Lung (tissue), 17 donors: ENCODE measurements at places on chromosomes 3 and 15.

GRCh38 chr3:57100046-57100695 lies 39.7 kb downstream of the SPATA12 start:
- DNase-seq: peak; percentile 78

DNA sequence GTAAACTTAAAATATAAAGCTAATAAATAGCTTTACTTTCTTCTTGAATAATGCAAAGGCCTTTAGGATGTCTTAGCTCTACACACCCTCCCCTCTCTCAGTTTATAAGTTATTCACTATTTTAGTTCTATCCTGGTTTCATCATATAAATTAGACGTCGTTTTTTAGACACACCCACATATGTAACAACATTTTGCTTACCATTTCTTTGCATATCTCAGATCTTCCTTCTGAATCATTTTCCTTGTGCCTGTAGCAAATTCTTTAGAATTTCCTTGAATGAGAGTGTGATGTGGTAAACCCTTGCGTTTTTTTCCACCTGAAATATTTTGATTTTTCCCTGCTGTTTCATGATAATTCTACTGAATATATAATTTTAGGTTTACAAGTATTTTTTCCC lies 2.5 kb upstream of the DAZL start:
- DNase-seq: no peak

DNA sequence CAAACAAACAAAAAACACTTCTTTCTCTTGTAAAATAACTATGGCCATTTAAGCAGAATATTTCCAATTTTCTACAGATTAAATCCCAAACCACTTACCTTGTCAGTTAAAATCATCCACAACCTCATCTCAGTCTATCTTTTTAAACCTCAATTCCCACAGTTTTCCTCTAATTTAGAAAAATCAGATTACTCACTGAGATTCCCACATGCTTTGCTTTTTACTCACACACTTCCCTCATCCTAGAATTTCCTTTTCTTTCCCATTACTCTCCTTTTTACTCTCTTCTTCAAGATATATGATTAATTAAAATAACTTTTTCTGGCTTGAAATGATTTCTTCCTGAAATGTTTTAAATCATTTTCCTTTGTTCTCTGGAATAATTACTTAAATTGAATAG lies 790.7 kb downstream of the ROBO1 start:
- DNase-seq: no peak

- peak; percentile 67 for DNase-seq
These were observed 42.5 kb downstream of the CMTM6 start for GRCh38 chr3:32460031-32460749.

GRCh38 chr3:8595695-8596115 lies 48.9 kb downstream of the SSUH2 start:
- DNase-seq: no peak

DNA sequence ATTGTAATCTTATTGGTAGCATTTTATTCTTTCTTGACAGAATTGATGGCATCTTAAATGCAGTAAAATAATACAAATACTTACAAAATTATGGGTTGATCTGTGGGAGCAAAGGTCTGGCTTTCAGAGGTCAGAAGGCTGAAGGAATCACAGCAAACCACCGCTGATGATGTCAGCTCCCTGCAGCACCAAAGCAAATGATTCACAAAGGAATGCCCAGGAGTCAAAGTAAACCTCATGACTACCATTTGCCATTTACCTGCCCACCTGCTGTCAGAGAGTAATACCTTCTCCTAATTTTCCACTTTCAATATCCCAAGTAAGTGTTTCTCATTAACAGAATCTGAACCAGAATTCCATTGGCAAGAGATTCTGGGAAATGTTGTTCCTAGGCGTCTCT lies 46.1 kb downstream of the CPA3 start:
- DNase-seq: no peak

DNA sequence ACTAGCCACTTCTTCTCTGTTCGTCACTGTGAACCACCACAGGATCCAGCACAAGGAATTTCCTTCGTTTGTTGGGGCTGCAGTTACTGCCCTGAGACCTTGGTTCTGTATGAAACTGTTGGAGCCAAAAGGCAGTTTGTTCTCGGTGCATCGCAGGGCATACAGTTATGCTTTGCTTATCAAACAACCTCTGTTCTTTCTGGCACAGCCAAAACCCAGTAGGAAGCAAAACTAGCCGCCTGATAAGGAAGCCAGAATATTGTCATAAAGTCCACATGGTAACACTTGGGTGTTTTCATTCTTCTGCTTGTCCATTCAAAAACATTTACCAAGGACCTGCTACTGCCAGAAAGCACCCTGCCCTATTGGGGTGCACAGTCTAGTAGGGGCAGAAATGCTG lies 116.1 kb downstream of the RAB11A start:
- DNase-seq: no peak

DNA sequence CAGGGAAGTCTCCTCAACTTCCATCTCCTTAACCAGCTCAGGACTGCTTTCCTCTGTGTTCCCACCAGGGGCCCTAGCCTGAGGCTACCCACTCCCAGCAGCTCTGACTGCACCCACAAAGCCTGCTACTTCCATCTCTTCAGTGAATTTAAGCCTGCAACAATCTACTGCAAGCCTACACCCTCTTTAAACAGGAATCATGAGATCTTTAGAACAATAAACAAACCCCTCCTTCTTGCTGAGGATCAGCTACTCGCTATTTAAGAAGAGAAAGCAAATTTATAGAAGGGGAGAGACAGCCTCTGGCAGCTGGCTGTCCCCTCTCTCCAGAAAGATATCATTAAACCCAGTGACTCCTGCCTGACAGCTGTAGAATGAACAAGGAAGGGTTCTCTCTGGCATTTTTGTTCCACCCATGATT lies 51.9 kb downstream of the ARHGAP31 start:
- DNase-seq: peak; percentile 22

GRCh38 chr15:99997112-99997651 lies 263.9 kb upstream of the LYSMD4 start:
- no peak for DNase-seq

DNA sequence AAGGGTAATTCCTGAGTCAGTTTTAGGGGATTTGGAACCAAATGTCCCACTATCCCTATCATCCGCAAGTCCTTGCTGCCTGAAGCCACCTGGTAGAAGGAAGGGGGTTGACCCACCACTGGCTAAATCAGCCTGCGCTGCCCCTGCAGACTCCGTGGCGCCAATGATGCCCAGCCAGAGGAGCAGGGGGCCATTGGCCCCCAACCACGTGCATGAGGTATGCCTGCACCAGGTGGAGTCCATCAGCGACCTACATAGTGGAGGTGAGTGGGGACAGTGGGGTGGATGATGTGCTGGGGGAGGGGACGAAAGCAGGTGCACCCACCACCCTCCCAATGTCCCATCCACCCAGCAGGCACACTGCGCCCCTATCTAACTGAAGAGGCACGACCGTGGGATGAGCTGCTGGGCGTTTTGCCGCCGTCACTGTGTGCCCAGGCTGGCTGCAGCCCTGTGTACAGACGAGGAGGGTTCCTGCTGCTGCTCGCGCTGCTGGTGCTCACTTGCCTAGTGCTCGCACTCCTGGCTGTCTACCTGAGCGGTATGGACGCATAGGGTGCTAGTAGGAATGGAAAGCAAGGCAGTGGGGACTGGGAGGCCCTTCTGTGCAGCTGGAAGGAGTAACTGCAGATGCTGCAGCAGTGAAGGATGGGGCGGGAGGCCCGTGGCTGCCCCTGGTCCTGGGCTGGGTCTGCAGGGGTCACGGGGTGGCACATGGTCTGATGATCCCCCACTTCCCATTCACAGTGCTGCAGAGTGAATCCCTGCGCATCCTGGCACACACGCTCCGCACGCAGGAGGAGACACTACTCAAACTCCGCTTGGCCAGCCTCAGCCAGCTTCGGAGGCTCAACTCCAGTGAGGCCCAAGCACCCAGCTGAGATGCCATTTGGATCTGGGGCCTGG lies 5.7 kb downstream of the IFRD2 start:
- DNase-seq: no peak

DNA sequence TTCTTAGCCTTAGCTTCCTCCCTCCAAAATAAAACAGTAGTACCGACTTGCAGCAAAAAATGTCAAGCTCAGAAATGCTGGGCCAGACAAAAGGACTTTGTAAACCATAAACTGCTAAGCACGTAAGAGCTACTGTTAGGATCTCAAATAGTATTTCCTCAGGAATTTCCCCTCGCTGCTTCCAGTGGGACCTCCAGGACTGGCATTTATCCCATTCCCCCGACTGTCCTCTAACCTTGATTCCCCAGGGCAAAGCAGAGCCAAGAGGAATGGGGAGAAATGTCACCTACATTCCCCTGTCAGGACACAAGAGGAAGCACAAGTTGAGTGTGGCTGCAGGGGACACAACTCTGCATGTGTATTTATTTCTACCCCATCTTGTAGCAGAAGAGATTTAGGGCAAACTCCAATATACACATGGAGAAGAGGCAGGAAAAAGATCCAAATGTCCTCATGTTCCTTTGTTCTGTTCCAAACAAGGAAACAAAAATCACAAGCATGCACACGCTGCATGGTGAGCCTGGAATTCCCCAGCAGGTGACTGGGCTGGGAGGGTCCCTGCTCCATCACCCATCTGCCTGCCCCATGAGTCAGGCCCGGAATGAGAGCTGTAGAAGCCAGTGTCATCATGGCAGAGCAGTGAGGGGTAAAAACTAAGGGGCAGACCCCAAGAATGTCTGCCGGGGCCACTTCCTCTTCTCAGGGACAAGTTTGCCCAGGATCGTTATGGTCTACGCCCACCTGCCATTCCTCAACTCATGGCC lies 4.2 kb downstream of the STOML1 start:
- no peak for DNase-seq

DNA sequence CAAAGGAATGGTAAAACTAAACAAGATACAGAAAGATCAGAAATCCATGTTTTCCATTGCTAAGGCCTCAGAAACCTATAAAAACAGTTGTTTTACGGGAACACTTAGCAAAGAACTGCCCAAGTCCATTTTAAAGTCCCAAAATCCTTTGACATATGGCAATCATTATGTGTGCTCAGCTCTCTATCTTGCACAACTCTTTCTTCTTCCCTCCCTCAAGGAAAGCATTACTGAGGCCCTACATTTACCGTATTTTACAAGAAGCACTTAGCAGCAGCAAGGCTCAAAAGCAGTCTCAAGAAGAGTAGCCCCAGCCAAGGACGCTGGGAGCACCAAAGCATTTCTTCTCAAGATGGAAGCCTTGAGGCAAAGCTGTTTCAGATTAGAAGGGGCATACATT lies 169.6 kb upstream of the LRTM1 start:
- DNase-seq: no peak

DNA sequence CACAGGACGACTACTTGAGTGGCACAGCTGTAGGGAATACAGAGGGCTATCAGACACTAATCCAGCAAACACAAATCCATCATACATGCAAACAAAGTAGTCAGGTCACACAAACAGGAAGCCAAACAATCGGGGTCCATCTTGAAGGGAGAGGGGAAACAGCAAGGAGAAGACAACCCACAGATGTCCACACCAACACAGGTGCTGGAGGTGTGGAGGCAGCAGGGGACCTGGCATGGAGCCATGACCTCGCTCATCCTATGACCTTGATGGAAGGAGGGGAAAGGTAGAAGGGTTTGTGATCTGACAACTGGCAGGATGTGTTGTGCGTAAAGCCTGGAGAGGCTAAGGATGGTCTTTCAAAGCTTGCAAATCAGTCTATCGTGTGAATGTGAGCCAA lies 39.9 kb upstream of the SKOR1 start:
- DNase-seq: no peak

DNA sequence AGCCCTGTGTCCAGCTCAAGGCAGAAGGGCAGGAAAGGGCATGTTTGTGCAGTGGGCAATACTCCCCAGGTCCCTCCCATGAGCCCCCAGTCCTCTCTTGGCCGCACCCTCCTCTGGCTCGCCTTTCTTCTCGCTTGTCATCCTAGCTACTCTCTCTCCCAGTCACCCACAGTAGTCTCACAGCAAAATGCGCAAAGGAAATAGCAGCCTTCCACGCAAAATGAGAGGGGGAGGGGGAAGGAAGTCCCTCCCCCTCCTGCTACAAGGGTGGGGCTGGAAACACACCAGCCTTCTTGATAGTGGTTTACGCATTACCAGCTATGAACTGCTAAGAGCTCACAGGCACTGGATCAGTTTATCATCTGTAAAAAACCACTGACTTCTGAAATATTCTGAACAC lies 83.8 kb downstream of the GADL1 start:
- DNase-seq: peak; percentile 68

DNA sequence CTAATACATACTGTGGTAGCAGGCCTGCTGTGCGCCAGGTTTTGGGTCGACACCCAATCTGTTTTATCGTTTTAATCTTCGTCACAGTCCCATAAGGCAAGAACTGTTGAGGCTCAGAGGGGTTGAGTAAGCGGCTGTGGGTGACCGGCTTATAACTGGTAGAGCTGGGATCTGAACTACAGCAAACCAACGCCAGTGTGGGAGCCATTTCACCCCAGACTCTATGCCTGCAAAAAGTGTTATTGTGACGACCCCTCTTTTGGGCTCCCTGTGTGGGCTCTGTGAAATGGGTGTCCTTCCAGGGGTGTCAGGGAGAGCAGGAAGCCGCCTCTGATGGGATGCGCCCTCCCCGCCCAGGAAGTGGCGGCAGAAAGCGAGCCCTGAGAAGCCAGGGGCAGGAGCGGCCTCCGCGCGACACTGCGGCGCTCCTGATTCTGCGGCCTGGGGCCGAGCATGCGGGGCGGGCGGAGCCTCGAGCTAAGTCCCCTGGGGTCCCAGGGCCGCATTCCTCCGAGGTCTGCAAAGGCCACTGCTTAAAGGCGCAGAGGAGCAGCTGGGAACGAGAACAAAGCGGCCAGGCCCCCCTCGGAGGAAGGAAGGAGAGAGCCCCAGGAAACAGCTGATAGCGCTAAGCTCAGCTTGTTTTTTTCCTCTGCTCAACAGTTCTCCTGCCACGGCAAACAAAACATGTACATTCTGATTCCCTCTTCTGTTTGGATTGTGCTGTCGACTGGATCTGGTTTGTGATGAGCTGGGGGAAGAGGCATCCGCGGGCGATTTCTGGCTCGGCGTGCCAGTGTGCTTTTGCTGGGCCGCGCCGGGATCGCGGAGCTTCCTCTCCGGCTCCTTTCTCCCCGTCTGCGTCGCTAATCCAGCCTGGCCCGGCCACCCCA lies 33.9 kb downstream of the GRK7 start:
- peak; percentile 88 for DNase-seq
